ENCODE measurements at places on chromosomes 13 and 19.

DNA sequence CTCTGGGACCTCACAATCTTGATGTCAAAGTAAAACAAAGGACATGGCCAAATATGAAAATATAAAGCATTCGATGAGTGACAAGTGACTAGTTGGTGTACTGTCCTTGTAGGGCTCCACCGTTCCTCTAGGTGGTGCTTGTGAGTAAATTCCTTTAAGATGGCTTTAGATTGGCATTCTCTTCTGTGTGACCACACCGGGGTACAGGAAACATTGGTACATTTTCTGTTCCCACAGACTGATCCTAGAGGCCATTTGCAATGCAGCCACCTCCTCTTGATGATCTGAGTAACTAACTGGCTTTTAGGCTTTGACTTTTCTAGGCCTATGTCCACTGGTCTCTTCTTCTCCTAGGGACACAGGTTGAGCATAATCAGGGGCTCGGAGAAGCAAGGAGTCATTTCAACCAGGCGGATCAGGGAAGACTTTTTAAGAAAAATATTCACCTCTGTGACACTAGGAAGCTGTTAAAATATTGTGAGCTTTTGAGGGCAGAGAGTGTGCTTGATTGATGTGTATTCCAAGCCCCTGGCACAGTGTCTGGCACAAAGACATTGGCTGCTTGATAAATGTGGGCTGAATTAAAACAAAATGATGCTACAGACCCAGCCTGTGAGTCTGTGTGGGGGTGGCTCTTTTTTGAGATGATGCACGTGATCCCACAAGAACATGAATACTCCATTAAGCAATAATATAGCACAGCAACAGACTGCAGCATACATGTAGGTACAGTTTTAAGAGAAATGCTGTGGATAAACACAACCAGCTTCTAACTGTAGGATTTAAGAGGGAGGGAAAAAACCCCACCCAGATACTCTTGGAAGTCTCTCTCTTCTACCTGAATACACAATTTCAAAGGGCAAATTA, 21.0 kb downstream of the EPSTI1 start:
- no peak for DNase-seq

DNA sequence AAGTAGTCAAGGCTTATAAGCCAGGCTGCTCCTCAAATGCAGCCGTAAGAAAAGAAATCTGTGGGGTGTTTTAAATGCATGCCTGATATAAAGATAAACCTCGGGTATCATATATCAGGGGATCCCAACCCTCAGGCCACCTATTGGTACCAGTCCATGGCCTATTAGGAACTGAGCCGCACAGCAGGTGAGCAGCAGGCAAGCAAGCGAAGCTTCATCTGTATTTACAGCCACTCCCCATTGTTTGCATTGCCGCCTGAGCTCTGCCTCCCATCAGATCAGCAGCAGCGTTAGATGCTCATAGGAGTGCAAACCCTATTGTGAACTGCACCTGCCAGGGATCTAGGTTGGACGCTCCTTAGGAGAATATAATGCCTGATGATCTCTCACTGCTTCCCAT, 233.5 kb upstream of the SERP2 start:
- DNase-seq, result no peak

- DNase-seq, result peak; percentile 87
Observed at GRCh38 chr19:55301459-55302317, 17.9 kb downstream of the BRSK1 start.

GRCh38 chr13:102035969-102036368, 365.9 kb downstream of the FGF14 start:
- DNase-seq, result no peak

- no peak for DNase-seq
Observed at GRCh38 chr13:33696530-33696929, 121.4 kb upstream of the RFC3 start.

GRCh38 chr19:19461306-19461670, 54.1 kb downstream of the TSSK6 start:
- DNase-seq, result no peak

- no peak for DNase-seq
Observed at GRCh38 chr13:96993634-96994016, 651 bp downstream of the OXGR1 start.

GRCh38 chr13:112150352-112150751, 83.4 kb downstream of the SOX1 start:
- no peak for DNase-seq

GRCh38 chr13:77860507-77860981, 58.1 kb downstream of the EDNRB start:
- no peak for DNase-seq

DNA sequence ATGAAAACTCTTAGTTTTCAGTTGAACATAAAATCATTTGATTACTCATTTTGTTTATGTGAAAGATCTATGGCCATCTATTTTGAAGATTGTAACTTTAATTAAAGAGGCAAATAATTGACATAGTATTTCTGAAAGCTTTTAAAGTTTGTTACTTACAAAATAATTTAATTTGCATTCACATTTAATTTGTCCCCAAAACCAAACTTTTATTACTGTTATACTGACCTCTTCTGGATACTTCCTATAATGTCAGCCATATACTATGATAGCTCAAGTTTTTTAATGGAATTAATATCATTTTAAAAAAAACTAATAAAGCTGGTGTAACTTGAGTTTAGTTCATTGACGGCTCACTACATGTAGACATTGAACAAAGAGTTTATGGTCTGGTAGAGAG, 4.9 kb upstream of the SGCG start:
- DNase-seq, result no peak

GRCh38 chr19:17137417-17137816, 61.8 kb downstream of the MYO9B start:
- DNase-seq, result no peak

DNA sequence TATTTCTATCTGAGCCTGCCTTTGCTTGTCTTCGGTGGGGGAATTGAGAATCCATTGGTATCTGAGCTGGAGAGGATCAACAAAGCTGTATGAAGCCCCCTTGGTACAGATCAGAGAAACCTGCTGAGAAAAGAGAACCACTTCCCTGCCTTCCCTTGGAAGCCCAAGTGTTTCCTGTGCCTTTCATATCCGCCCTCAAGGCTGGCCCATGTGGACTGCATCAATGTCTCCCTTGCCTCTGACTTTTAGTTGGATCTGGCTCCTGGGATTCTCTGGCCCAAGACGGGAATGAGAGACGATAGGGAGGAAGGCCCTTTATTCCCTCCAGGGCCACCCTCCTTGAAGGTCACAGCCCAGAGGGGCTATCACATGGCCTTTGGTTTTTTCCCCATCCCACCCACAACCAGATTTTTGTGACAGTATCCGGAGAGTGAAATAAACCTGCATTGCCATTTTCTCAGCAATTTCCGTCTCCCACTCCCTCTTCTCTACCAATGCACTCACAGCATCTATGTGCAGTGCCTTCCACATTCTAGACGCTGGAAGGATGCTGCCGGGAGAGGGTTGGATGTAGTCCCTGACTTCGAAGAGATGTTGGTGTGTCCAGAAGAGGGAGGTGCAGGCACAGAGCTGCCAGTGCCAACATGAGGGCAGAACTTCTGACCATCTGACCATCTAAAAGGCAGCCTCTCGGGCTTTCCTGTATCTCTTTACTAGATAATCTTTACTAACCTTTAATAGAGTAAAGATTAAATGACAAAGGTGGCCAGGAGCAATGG, 63.8 kb downstream of the KCTD15 start:
- DNase-seq, result no peak

- no peak for DNase-seq
Observed at GRCh38 chr13:75579529-75579928, 29.9 kb downstream of the UCHL3 start.

GRCh38 chr13:109389892-109390345, 396.5 kb downstream of the IRS2 start:
- no peak for DNase-seq

- peak; percentile 86 for DNase-seq
Observed at GRCh38 chr19:50025794-50026549, at the start of gene ZNF473. Gene ZNF473 (plus strand): TSS chr19:50026005. CDS start chr19:50031083, 5,078 bp downstream.

GRCh38 chr19:31385744-31386143, 36.5 kb upstream of the TSHZ3 start:
- no peak for DNase-seq

DNA sequence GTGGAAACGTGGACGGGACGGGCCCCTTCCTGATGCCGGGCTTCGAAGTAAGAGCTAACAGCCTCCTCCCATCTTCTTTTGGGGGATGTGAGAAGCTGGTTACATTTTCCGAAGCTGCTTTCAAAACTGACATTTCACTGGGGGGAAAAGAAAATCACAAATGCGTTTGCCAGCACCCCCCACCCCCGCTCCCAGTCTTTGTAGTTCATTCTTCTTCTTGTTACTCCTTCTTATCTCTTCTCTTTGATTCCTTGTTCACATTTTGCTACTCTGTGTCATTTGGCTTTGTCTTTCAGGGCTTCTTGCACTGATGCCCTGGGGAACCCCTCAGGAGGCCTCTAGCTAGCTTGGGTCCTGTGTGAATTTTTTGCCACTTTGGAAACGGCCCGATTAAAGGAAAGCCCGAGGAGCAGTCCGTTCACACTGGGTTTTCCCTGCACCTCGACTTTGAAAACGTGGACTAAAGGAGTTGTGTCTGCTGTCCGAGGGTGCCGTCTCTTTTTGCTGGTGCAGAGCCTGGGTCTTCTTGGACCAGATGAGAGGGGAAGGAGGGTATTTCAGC, 1.3 kb downstream of the CARM1 start:
- DNase-seq, result no peak

DNA sequence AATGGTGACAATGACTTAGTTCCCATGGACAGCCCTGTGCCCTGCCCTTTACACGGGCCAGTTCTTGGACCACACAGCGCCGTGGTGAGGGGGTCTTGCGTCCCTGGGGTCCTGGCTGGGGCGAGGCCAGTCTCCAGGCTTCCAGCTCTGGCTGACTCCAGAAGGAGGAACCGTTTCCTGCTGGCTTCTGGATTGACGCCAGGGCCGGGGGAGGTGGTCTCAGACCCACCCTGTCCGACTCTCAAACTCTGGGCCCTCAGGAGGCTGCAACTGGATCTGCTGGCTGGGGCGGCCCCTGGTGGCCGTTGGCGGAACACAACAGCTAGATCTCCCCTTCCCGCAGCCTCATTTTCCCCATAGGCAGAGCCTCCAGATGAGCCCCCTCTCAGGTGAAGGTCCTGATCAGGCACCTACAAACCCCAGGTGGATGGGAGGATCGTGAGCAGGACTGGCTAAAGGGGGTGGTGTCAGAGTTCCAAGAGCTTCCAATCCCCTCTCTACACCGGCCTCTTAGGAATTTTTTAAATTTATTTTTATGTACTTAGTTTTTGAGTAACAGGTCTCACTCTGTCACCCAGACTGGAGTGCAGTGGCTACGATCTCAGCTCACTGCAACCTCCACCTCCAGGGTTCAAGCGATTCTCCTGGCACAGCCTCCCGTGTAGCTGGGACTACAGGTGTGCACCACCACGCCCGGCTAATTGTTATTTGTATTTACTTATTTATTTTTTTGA, 8.0 kb downstream of the CCDC194 start:
- peak; percentile 35 for DNase-seq

DNA sequence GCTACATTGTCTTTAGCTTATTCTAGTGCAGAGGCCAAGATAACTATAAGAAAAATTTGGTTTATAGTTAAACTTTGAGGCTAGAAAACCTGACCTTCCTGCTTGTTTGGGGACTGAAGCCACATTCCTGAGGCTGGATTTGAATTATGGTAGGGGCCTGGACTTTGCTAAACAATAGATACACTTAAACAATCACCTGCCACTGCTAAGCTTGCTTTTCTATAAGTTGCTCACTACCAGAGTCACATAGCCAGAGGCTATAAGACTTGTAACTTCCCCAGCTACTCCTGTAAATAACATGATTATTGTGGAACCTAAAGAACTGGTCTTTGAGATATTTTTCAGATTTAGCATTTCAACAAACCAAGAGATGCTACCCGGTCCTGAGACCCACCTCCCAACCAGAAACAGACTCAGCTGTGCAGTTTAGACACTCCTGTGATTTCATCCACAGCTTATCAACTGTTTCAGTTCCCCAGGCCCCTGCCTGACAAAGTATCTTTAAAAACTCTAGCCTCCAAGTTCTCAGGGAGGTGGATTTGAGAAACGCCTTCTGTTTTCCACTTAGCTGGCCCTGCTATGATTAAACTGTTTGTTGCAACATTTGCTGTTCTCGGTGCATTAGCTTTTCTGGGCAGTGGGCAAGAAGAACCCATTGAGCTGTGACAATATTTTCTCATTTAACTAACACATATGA, 77.7 kb downstream of the MIPEP start:
- DNase-seq, result no peak

DNA sequence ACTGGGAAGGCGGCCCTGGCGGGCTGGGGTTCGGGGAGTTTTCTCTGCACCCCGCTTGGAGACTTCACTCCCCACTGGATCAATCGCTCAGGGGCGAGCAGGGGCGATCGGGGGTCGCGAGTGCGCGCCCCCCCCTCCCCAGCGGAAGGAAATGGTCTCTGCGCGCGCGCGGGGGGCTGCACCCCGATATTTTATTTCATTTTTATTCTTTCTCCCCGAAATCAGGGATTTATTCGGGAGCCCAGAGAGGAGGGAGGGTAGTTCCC, 421 bp downstream of the ARID3A start:
- DNase-seq, result no peak

DNA sequence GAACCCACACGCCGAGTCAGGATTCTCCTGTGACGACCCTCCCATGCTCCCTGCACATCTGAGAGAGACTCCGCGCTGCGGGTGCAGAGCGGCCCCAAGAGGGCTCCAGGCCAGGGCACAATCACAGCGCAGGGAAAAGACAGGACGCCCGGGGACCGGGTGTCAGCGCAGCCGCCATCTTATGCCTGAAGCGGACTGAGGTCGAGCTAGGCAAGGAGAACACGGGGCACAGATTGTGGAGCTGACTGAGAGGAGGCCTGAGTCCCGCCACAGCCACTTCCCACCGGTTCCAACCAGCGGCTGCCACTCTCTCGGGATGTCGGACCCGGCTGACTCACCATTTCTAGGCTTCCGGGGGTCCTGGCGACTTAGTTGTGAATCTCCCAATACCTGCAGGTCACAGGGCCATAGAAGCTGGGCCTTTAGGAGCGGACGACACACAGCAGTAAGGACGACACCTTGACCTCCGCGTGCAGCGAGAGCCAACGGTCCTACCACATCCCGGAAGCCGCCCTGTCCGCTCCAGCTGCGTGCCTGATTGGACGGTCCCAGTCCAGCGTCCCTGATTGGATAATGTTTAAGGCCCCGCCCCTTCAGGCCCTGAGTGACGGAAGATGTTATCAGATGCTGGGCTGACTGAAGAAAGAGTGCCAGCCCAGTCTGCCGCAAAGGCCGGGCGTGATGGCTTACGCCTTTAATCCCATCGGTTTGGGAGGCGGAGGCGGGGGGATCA, at the start of gene ZNF728:
Gene ZNF728, minus strand, starts transcription at position 487 of the 733 bp plus-strand sequence. Its CDS starts 146 bp downstream, at position 341.
- DNase-seq, result no peak

GRCh38 chr13:29564818-29565217, 30.7 kb downstream of the SLC7A1 start:
- no peak for DNase-seq
